ENCODE measurements at places on chromosomes 11 and 22.

GRCh38 chr11:34791780-34792542 is 124.2 kb downstream of the APIP start:
- no peak for DNase-seq

- DNase-seq, result no peak
Observed at GRCh38 chr11:76836613-76837291, 24.0 kb upstream of the ACER3 start.

GRCh38 chr11:75184757-75185425 is 34.0 kb downstream of the SLCO2B1 start:
- DNase-seq, result no peak

GRCh38 chr11:74453373-74453975 is 13.9 kb downstream of the KCNE3 start:
- DNase-seq, result peak; percentile 32

GRCh38 chr11:70200212-70200844 is 2.8 kb upstream of the FADD start:
- DNase-seq, result no peak

- no peak for DNase-seq
Observed at GRCh38 chr11:10366568-10367331, 61.9 kb downstream of the ADM start.

DNA sequence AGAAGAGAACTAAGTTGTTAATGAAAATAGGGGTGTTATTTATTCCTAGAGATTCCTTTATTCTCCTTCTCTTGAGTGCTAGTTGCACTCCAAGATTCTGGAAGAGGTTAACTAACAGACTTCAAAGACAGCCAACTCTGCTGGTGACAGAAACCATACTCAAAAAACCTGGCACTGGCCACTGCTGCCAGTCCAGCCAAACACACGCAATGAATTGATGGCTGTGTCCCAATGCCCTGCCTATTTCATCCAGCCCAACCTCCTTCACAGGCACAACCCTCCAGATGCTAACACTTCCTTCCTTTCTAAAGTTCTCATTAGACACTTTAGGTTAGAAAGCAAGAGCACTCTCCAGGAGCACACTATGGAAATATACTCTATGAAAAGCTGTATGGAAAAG is 150.8 kb upstream of the C11orf58 start:
- no peak for DNase-seq

GRCh38 chr11:111365722-111366559 is 13.1 kb downstream of the POU2AF1 start:
- DNase-seq, result no peak

GRCh38 chr11:64858467-64859263 is 14.2 kb upstream of the CDC42BPG start:
- DNase-seq, result no peak

DNA sequence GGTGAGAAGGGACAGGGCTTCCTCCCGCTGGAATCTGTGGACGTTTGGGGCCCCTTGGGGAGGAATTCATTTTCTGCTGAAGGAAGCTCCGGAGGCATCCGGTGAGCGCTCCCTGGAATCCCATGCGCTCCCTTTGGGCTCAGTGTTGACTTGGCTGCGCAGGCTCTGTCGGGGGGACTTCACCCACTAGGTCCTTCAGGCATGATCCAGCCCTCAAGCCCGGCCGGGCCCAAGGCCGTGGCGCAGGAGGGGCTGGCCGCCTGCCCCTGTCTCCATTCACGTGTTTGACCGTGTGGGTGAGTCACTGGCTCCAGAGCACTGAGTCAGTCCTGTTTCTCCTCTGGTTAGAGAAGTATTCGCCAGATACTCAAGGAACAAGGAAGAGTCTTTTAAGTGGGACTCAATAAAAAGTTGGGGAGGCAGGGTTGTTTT is 1.4 kb downstream of the CTTN start:
- no peak for DNase-seq

- no peak for DNase-seq
Observed at GRCh38 chr22:30866811-30867271, 101.7 kb downstream of the MORC2 start.

DNA sequence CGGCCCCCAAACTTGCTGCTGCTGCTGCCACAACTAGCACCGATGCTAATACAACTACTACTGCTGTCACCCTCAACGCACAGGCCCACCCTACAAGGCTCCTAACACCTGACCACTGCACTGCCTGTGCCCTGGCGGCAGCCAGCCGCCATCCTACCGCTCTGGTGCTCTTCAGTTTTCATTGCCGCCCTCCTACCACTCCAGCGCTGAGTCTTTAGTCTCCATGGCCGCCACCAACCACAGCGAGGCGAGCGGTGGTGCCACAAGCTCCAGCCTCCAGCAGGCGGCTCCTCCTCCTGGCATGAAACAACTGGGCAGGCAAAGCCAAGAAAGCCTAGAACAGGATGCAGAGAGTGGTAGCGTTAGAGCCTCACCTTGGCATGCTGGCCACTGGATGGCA is 5.0 kb upstream of the RFPL3 start:
- DNase-seq, result no peak

DNA sequence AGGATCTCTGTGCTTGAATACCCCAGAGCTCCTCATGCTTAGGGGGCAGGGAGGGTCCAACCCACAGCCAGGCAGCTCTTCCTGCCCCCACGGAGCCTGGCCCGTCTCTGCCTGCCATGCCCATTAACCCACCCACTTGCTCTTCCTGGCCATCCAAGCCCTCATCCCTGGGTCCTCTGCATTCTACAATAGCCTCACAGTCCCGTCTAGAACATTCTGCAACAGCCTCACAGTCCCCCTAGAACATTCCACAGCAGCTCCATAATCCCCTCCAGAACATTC is 15.1 kb downstream of the TSPAN32 start:
- DNase-seq, result no peak

- no peak for DNase-seq
Observed at GRCh38 chr11:30735946-30736345, 149.8 kb upstream of the MPPED2 start.

- DNase-seq, result no peak
Observed at GRCh38 chr11:122306831-122307391, 190.9 kb upstream of the BLID start.

GRCh38 chr11:102457865-102458264 is 5.3 kb upstream of the TMEM123 start:
- no peak for DNase-seq

DNA sequence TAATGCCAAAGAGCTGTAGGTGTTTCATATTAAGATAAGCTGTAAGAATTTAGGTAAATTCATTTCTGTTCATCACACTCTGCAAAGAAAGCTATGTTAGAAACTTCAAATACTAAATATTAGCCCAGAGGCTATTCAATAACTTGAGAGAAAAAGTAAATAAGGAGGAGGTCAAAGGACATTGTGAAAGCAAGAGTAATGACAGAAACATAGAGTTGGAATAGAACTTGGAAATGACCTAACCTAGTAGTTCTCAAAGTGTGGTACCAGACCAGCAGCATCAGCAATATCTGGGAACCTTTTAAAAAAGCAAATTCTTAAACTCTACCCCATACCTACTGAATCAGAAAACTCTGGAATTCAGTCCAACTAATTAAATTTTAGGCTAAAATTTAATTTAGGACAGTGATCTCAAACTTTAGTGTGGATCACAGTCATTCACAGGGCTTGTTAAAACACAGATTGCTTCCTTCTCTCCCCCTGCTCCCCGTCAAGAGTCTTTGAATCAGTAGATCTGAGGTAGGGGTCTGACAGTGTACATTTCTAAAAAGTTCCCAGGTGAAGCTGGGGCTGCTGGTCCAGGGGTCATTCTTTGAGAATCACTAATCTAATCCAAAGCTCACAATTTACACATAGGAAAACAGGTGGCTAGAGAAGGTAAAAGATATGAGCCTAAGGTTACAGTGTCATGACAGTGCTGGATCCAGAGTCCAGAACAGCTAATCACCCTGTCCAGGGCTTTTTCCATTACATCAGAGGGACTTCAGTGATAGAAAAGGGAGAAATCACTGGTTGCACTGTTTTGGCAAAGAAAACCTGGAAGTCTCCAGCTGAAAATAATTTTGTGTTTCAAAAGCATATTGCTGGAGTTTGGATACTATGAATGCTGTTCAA is 241.1 kb downstream of the SOX6 start:
- no peak for DNase-seq

- no peak for DNase-seq
Observed at GRCh38 chr11:76236092-76236999, 30.0 kb upstream of the WNT11 start.

DNA sequence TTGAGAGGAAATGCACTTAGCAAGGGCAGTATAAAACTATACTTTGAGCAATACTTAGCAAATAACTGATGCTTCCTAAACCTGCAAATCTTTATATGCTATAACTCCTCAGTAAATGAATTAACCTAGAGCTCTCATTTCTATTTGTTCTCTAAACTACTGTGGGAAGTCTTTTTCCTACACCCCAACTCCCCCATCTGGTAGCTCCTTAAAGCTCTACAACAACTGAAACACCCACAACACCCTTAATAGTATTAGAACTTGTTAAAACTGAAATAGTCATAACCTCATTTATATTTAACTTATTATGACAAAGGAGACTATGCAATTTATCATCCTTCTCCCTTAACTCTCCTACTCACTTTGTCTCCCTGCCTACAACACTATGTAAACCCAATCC is 43.4 kb downstream of the GUCY1A2 start:
- DNase-seq, result no peak
